ENCODE measurements at places on chromosomes 3 and 15.

GRCh38 chr15:87021751-87022150, 942.1 kb downstream of the AGBL1 start:
- DNase-seq = no peak

GRCh38 chr15:101124731-101125451, 127.0 kb downstream of the CHSY1 start:
- no peak for DNase-seq

DNA sequence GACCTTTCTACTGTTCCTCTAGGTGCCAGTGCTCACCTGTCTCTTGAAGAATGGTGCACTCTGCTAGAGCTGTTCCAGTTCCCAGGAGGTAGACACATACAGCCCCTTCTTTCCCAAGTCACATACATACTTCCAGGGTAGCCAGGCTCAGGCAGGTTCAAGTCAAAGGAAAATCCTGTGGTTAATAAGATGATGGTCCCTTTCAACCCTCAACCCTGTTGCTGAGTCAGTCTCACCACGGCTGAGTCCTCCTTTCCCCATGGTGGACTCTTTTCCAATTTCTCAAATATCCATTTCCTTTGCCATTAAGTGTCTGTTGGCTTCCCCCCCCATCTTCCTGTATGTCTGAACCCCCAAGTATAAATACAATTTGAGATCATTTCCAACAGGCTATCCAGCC, 56.1 kb upstream of the ACAN start:
- DNase-seq = no peak

DNA sequence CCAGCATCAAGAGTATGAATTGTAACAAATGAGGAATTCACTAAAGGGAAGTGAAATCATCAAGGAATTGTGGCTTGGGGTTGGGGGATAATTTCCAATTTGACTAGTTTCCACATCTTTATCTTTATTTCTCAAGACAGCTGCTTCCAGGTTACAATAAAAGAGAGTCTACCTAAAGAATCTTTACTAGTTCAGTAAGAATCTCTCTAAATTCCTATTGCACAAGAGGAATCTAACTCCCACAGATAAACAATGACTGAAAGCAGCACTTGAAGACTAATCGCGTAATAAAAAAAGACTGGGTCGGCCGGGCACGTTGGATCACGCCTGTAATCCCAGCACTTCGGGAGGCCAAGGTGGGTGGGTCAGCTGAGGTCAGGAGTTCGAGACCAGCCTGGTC, 194.4 kb downstream of the KBTBD8 start:
- DNase-seq = no peak
